Thoracic aorta endothelial cell (primary cell): ENCODE measurements at places on chromosomes 5 and 9. TPM values are rescaled to one million over a fixed set of nuclear protein-coding genes. Genes with fewer than 3 reads are reported as not detected.

The ADCY2 gene
- not detected in 2 replicates for total RNA-seq

The SMIM23 gene
- not detected in 2 replicates for total RNA-seq

The KCNV2 gene
- not detected in 2 replicates for total RNA-seq

The PROP1 gene
- total RNA-seq, result not detected in 2 replicates

The APBA1 gene
- 9.4 and 12.1 TPM in 2 replicates for total RNA-seq

The UBE2QL1 gene
- 0.07 TPM in 1 of 2 replicates, not detected in the other for total RNA-seq

The TPPP gene
- under 0.01 and 0.36 TPM in 2 replicates for total RNA-seq

The SHISAL2B gene
- not detected in 2 replicates for total RNA-seq

The BNC2 gene
- total RNA-seq, result 29.9 and 39.6 TPM in 2 replicates

The INSL6 gene
- total RNA-seq, result not detected in 2 replicates

The SURF1 gene
- 11.3 and 21.5 TPM in 2 replicates for total RNA-seq

The LPAR1 gene
- total RNA-seq, result under 0.01 and 0.22 TPM in 2 replicates
